GOT3 (cell line): ENCODE measurements at places on chromosomes 6 and 20.

- no peak for DNase-seq
Measured at GRCh38 chr6:154030646-154031045, 8.4 kb upstream of the OPRM1 start.

DNA sequence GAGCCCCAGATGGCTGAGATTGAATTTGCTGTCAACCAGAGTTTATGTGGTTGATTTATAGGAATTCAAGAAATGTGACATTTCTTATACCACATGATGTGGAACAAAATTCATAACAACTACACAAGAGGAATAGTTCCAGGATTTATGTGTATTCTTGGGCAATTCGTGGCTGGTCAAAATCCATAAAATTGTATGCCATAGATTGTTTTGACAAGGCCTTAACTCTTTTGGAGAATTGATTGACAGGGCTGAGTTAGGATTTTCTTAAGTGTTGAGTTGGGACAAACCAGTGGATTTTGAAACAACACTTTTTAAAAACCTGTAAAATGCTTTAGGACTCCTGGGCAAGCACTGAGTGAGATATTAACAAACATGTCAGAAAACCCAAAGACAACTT is 19.4 kb upstream of the SLC2A12 start:
- DNase-seq = no peak

- no peak for DNase-seq
Measured at GRCh38 chr20:30513050-30513628, 744.3 kb upstream of the DEFB115 start.

DNA sequence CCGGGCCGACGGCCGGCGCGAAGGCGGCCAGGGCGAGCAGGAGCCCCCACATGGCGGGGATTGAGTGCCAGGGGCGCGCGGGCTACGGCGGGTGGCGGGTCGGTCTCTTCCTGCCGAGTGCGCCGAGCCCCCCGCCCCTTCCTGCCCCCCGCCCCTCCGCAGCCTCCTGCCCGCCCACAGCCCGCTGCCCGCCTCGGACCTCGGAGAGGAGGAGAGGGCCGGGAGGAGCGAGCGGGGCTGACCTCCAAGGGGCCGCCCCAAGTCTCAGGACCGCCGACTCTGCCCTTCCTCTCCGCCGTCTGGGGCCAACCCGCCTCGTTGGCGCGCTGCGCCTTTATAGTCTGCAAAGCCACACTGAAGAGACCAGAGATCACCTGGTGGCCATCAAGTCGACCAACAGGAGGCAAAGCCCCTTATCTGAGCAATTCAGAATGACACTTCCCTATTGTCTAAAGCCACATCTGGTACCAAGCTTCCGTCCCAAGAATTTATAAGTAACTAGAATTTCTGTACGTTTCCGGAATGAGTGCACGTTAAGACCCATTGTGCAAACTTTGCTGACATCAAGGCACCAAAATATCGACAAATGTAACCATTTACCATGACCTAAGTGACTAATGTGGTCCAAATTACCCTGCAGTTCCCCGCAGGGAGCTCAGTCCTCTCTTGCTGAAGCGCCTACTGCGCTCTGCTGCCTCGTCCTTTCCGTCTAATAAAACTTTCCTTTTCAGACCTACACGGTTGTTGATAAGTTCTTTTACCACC is at the start of gene CPXM1:
Gene CPXM1 (minus strand): TSS at position 107 of the 765 bp plus-strand sequence. CDS start 55 bp downstream, at position 52.
- DNase-seq = no peak

DNA sequence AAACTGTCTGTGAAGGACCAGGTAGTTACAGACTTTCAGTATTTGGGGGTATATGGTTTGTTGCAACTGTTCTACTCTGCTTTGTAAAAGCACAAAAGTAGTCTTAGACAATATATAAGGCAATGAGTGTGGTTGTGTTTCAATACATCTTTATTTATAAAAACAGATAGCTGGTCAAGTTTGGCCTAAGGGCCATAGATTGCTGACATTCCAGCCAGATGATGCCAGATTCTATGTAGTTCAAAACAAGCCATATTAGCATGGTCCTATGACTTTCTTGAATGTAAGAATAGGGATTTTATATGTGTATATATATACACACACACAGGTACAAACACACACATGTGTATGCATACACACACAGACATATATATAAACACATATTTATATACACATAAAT is 201.8 kb downstream of the GRIK2 start:
- no peak for DNase-seq

GRCh38 chr6:65123521-65123920 is 583.5 kb downstream of the EYS start:
- DNase-seq = no peak

- no peak for DNase-seq
Measured at GRCh38 chr6:105907991-105908390, 178.1 kb upstream of the PRDM1 start.

DNA sequence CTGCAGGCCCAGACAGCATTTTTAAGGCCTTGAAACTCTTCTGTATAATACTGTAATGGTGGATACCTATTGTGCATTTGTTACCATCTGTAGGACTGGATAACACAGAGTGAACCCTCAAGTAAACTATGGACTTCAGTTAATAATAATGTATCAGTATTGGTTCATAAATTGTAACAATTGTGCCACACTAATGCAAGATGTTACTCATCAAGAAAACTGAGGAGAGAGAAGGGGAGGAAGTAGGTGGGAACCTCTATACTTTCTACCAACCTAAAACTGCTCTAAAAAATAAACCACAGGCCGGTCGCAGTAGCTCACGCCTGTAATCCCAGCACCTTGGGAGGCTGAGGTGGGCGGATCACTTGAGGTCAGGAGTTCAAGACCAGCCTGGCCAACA is 10.8 kb downstream of the MAPK13 start:
- no peak for DNase-seq

DNA sequence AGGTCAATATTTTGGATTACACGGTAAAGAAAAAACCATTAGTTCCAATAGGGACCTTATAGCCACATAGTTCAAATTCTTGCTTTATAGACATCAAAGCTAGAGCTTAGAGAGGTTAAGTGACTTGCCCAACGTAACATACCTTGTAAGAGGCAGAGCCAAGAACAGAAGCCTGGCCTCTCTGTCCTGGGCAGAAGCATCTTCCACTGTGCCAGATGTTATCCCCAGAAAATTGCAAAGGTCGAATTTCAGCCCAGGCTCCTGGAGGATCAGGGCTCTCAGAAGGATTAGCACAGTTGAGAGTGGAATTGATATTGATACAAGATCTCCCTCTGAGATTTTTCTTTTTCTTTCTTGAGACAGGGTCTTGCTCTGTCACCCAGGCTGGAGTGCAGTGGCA is 6.1 kb downstream of the SMIM28 start:
- no peak for DNase-seq

- DNase-seq = no peak
Measured at GRCh38 chr6:27471365-27472115, 1.4 kb downstream of the ZNF184 start.

- no peak for DNase-seq
Measured at GRCh38 chr6:108884211-108885059, 36.2 kb downstream of the ARMC2 start.
